NCI-H2107 (cell line): ENCODE measurements at places on chromosomes 13 and 19.

GRCh38 chr13:57045826-57046546, 94.7 kb upstream of the PRR20A start:
- no peak for DNase-seq

- DNase-seq: no peak
Measured at GRCh38 chr13:33445024-33445423, 159.5 kb upstream of the STARD13 start.

DNA sequence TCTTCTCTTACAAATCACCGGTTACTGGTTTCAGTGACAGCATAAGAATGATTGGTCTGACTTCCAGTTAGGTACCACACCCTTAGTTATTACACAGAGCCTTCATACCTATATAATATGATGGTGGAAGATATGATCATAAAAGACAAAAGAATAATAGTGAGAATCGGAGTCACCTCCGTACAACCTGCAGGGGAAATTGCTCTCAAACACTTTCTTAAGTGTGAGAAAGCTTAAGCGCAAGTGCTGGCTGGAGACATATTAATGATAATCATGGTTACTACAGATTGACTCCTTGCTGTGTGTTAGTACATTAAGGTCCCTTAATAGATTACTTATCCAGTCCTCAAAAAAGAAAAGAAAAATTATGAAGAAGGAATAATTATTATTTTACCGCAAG, 1.8 kb upstream of the LHFPL6 start:
- DNase-seq: no peak

DNA sequence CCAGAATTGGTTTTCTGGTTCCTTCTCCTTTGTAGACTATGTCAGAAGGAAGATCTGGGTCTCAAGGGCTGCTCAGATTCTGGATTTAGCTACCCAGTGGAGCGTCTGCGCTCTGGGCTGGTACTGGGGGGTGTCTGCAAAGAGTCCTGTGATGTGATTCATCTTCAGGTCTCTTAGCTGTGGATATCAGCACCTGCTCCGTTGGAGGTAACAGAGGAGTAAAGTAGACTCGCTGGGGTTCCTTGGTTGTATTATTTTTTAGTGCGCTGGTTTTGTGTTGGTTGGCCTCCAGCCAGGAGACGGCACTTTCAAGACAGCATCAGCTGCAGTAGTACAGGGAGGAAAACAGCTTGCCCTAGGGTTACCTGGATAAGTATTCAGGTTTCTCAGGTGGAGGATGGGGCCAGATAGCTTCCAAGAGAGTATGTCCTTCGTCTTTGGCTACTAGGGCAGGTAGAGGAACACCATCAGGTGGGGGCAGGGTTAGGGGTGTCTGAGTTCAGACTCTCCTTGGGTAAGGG, 10.4 kb upstream of the KLK15 start:
- DNase-seq: no peak

DNA sequence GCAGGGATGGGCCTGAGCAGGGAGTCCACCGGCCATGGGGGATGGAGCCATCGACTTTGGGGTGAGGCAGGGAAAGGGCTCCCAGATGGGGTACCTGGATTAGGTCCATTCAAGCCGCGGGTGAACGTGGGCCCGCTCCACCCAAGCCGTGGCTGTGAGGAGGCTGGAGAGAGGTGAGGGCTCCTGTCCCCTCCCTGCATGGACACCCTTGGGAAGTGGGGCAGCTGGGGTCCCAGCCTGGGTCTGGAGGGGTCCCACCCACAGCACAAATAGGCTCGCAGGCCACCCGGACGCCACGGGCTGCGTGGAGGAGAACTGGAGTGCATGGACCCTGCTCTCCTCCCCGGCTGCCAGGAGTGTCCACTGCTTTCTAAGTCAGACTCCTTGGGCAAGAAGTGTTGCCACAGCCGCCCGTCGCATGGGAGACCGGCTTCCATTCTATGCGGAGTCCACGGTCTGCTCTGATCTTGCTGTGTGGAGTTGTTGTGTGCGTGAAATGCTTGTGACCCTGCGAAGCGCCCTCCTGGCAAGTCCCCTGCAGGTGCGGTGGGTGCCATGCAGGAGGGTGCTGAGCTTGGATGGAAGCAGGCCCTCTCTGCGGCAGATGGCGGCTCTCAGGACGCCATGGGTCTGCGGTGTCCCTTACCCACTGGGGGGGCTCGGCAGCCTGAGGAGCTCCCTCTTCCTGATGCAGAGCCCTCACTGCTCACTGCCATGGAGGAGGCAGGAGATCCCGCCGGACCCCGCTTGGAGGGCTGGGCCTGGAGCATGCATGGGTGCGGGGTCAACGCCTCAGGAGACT, 2.0 kb downstream of the DAZAP1 start:
- no peak for DNase-seq

GRCh38 chr19:43290568-43291359, 21.4 kb upstream of the PSG9 start:
- no peak for DNase-seq

DNA sequence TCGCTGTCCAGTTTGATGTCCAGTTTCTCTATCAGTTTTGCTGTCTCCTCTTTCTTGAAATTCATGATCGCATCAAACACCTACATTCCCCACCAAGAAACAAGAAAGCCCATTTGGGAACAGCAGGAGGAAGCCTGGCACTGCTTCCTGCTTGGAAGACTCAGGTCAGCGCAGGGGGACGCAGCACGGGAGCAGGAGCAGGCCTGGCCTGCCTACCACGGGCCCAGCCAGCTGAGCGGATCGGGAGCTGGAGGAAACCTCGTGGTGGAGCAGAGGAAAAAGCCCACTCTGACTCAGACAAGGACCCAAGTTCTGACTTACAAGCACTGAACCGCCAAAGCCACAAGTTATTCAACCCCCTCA, 3.9 kb downstream of the EEF2 start:
- DNase-seq: no peak
